H54 (cell line): ENCODE measurements at places on chromosomes 4 and X.

GRCh38 chrX:118802857-118803256 lies 20.8 kb upstream of the ZCCHC12 start:
- DNase-seq, result no peak

- no peak for DNase-seq
Observed at GRCh38 chr4:91064157-91064853, 937.1 kb downstream of the CCSER1 start.

- no peak for DNase-seq
Observed at GRCh38 chr4:171162478-171162877, 650.7 kb upstream of the GALNTL6 start.

GRCh38 chr4:56187688-56188087 lies 199.6 kb downstream of the AASDH start:
- DNase-seq, result no peak

DNA sequence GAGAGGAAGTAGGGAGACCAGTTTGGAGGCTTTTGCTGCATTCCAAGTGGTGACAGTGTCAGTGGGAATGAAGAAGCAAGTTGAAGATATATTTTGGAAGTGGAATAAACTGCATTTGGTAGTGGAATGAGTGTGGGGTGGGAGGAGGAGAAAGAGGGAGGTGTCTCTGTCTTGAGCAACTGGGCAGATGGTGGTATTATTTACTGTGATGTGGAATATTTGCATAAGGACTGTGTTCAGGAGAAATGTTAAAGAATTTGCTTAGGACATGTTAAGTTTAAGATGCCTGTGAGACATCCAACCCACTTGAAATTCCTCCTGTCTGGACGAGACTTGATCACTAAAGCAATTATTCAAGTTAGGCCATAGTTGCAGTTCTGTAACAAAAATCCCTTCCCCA lies 448.9 kb upstream of the AMOT start:
- DNase-seq, result no peak

DNA sequence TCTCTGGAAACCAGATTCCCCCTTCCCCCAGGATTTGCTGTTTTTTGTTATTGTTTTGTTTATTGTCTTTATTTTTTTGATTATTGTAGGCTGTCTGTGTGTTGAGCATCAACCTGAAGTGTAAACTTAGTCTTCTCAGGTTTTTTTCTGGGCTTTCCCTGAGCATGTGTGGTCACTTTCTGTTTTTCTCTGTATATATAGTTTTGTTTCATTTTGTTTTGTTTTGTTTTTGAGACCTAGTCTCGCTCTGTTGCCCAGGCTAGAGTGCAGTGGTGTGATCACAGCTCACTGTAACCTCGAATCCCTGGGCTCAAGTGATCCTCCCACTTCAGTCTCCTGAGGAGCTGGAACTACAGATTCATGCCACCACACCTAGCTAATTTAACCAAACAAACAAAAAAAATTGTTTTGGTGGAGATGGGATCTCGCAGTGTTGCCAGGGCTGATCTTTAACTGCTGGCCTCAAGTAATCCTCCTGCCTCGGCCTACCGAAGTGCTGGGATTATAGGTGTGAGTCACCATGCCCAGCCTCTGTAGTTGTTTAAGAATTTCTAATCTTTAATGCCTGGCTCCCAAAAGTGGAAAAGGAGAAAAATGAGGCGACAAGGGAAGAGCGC lies 9.1 kb downstream of the IL13RA1 start:
- no peak for DNase-seq

- no peak for DNase-seq
Observed at GRCh38 chrX:72475952-72476668, 96.5 kb downstream of the HDAC8 start.

DNA sequence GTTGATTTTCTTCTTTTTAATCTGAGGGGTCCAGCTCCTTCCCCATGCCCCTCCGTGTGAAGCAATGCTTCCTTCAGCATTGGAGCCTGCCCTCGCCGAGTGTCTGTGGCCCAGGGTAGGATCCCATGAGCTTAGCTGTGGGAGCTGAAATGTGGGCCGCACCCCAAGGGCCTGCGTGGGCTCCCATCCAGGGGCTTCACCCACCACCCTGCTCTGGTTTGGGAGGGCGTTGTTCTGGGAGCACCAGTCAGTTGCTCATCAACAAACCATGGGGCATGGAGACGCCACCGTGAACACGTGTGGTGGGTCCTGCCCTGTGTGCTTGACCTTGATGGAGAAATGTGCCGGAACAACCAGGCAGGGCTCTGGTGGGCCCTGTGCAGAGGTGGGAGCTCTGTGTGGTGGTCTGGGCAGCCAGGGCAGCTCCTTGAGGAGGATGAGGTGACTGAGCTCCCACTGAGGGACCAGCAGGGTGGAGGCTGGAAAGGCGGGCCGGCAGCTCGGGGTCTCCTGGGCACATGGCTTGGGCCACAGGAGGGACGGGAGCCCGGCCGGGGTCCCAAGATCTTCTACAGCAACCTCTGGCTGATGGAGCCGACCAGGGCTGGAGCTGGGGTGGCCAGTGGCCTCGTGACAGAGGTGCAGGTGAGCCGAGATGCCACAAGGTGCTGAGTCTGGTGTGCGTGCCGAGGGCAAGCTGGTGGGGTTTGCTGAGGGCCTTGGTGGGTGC lies 39.6 kb upstream of the NKX1-1 start:
- DNase-seq, result no peak

DNA sequence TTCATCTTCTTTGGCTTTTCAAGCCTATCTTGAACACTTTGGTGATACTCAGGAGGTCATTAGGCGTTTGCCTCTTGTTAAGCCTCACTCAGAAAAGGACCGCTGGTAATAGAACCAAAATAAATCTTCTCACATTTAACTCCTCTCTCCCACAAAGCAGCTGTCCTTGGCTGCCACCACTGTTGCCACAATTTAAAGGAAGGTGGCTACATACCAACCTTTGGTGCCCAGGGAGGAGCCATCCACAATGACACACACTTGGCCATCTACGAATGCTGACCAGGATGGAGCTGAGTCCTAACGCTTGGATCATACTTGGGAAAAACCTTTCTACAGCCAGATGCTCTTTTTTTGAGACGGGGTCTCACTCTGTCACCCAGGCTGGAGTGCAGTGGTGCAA lies 210.2 kb downstream of the HS6ST2 start:
- no peak for DNase-seq
